ENCODE measurements at places on chromosomes 7 and 10.

GRCh38 chr7:5238500-5238899, 44.2 kb upstream of the SLC29A4 start:
- no peak for DNase-seq

- no peak for DNase-seq
Measured at GRCh38 chr10:71217266-71218045, 5.1 kb downstream of the UNC5B start.

DNA sequence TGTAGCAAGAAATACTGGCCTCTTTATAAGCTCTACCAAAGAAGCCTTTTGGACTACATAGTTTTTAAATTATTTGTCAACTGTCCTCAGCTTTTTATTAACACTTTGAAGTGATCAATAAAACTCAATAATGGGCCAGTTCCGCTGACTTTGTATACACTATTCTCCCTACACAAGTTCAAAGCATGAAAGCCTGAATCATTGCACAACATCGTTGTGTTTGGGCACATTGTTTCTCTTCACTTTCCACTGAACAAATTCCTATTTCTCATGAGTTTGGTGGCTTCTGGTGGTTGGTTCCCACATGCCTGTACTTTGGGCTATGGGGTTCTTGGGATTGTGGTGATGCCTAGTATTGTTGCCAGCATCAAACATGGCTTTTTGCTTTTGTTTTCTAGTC, 561.8 kb upstream of the LRRN3 start:
- DNase-seq = no peak

DNA sequence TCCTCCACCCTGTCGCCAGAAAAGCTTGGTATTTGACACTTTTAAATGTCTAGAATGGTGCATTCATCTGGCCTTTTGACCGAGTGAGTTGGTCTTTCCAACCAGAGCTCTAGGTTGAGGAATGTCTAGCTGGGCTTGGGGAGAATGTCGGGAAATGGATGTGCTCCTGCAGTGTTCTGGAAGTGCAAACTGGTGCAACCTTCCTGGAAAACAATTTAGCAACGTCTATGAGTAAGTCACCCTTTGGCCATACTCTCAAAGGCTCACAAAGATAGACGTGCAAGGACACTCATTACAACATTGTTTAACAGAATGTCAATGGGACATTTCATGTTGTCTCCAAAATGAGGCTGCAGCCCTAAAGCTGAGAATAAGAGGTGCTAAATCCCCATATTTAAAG, 12.2 kb upstream of the NMT2 start:
- DNase-seq = no peak

GRCh38 chr7:31734456-31734855, 47.4 kb downstream of the PPP1R17 start:
- DNase-seq = no peak

- DNase-seq = no peak
Measured at GRCh38 chr10:33074443-33074842, 116.4 kb upstream of the ITGB1 start.

DNA sequence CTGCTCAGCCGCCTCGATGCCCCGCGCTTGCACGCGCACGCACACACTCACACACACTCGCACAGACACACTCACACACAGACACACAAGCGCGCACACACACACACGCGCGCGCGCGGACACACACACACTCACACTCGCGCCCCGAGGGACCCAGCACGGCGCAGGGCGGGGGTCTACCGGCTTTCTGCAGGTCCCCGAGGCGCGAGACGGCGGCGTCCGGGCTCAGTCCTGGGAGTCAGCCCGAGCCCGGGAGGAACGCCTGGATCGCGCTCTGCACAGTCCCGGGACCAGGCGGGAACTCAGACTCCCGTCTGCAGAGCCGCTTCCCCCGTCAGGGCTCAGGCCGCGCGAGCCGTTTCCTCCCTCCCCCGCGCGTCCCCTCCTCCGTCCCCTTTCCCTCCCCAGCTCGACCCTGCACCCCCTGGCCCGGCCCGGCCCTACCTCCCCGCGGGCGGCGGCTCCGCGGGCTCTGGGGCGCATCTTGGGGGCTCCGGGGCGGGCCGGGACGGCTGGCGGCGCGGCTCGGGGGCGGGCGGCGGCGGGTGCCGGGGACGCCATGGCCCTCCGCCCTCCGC, 464 bp downstream of the DENND2A start:
- DNase-seq = no peak

- DNase-seq = no peak
Measured at GRCh38 chr10:46220187-46220586, 66.6 kb upstream of the ANTXRL start.

DNA sequence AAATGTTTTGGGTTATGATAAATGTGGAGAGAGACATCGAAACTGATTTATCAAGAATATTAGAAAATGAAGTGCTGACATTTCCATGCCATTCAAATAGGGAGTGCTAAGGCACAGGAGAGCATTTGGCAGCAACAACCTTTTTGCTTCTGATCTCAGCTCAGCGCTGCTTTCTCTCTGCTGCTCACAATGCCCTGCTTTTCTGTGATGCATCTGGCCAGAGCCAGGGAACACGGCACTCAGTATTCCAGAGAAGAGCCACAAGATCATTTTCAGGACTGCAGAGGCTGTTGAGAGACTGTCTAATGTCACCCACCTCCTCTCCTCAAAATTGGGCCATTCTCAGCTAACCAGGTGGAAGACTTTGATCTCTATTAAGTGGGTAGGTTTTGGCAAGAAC, 28.1 kb downstream of the INSYN2A start:
- DNase-seq = no peak
